Fibroblast of mammary gland (primary cell): ENCODE measurements at places on chromosomes 11 and 22.

DNA sequence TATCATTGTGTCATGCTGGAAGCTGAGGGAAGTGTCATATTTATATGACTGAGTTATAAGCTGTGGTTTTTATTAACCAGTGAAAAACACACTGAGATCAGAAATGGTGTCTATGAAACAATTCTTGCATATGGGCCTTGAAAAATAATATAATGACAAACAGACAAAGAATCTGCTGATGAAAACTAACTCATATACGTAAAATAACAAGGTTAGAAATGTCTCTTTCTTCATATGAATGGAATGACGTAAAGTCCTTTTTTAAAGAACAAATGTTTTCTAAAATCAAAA, 48.8 kb upstream of the PHF21B start:
- DNase-seq: no peak

- DNase-seq: peak; percentile 77
These were observed 65.6 kb downstream of the INSC start for GRCh38 chr11:15180212-15180792.

DNA sequence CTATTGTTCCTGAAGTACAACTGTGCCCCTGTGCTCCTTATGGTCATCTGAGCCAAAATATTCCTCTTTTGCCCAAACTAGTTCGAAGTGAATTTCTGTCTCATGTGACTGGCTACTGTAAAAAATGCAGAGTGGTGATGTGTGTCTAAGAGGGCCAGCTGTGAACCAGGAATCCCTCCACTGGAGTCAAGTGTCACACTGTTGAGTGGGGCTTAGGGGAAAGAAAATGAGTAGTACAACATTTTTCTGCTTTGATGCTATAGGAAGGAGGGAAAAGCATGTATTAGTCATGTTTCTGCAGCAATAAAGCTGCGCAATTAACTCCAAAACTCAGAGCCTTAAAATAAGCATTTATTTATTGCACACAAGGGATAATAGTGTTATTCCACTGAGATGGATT, 39.8 kb upstream of the HMGXB4 start:
- DNase-seq: no peak

DNA sequence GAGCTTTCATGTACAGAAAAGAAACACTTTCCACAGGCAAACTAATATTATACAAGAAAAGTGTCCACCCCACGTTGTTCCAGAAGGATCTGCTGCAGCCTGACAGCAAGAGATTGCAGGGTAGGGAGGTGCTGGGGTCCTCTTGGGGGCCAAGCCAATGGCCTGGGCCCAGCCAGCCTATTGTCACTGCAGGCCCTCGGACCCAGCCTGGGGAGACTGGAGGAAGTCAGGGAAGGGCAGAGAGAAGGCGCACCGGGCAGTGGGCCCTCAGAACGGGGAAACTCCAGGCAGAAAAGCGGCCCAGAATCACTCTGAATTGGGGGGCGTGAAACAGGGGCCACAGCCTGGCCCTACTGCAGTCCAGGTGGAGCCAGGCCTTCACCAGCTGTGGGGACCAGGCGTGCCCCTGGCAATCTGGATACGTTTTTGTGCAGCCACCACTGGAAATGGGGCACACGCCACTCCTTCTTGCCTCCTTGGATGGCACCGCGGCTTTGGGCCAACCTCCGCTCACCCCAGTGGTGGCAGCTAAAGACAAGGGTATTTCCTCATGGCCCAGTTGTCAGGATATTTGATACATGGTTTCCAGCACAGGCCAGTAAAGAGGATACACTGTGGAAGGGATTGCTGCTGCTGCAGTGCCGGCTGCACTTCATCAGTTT, 3.9 kb upstream of the NAP1L4 start:
- no peak for DNase-seq

DNA sequence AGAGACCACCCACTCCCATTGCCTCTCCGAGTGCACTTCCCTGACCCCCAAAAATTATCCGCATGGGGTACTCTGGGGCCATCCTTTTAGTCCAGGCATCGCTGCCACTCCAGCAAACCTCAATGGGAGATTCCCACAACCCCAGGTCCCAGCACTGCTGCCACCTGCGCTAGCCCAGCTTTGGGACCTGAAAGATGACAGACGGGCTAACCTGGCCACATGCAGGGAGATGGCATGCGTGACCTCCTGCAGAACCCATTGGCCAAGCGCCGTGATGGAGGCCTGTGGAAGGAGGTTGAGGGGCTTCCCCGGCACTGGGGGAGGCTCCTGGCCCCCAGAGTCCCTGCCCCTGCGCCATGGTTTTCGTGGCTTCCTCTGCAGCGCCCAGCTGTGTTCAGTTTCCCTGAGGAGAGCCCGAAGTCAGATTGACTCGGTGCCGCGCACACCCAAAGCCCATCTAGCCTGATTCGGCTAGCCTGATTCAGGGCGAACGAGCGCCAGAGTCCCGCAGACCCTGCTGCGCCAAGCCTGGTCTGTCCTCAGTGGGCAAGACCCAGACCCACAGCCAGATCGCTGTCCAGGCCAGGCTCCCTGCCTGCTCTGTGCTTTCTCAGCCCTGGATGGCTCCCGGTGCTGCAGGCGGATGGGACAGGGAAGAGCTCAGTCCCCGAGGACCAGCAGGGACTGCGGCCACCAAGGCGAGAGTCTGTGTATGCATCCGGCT, 751 bp upstream of the WNT7B start:
- no peak for DNase-seq

- DNase-seq: no peak
These were observed 6.9 kb upstream of the MYO7A start for GRCh38 chr11:77121096-77121640.

DNA sequence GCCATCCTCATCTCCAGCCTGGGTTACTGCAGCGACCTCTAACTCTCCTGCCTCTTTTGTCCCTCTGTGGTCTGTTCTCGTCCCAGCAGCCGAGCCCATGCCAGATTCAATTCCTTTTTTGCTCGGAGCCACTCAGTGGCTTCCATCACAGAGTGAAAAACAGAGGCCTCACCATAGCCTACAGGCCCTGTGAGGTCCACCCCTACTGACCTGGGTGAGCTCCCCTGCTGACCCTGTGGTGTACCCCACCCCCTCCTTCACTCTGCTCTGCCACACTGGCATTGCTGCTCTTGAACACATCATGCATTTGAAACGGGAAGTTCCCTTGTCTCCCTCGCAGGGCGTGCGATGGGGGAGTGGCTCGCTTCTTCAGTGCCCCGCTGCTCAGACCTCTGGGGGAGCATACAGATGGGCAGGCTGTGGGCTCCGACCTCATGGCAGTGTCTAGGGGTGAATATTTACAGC, 2.1 kb downstream of the AIP start:
- no peak for DNase-seq

DNA sequence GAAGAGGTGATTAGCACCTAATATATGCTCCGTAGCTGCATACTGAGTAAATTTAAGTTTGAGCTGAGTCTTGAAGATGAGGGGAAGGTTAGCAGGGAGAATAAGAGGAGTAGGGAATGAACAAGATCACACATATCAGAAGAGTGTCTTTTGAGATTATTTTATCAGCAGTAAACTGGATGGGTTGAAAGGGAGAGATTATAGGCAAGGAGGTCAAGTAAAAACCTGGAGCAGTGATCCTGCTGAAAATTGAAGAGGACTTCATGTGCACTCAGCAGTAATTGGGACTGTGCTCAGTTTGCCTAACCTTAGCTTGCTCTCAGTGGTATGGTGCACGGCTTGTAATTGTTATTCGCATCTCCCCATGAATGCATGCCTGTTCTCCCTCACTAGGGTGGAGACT, 79.5 kb upstream of the PICALM start:
- DNase-seq: no peak

DNA sequence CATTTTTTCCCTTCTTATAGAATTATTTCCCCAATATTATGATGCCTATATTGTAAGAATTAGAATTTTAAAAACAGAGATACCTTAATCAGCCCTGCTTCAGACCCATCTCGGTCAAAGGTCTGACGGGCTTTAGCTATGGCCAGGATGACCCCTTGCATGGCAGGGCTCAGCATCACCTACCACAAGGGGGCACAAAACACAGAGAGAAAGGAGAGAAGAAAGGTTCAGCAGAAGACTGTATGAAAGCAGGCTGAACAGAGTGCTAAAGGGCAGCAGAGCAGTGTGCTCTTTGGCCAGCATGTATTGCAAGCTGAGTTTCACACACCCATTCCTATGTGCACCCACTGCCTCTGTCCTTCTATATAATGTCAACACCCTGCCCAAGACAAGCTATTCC, 26.8 kb downstream of the CLDN25 start:
- DNase-seq: peak; percentile 22

GRCh38 chr11:6520265-6520664, 23.2 kb downstream of the DNHD1 start:
- no peak for DNase-seq

DNA sequence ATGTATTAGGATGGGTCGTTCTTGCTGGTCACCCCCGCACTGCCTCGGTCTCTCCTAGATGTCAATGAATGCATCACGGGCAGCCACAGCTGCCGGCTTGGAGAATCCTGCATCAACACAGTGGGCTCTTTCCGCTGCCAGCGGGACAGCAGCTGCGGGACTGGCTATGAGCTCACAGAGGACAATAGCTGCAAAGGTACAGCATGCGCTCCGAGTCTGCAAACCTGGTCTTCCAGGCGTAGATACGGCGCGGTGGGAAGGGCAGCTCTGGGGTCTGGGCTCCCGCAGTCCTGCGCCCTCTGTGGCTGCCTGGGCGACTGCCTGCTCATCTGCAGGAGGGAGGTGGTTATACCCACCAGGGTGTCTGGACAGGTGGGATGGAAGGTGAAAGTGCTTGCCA, 31.0 kb downstream of the FBLN1 start:
- no peak for DNase-seq

DNA sequence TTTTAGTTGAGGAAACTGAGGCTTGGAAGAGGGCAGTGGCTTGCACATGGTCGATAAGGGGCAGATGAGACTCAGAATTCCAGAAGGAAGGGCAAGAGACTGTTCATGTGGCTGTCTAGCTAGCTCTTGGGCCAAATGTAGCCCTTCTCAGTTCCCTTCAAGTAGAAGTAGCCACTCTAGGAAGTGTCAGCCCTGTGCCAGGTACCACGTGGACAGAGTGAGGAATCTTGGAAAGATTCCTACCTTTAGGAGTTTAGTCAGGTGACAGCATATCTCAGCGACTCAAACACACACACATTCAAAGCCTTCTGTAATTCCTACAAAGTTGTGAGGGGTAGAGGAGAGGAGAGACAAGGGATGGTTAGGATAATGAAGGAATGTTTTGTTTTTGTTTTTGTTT, 18.3 kb downstream of the PIK3IP1 start:
- DNase-seq: no peak

- peak; percentile 50 for DNase-seq
These were observed 14.0 kb upstream of the MCHR1 start for GRCh38 chr22:40665312-40665711.

DNA sequence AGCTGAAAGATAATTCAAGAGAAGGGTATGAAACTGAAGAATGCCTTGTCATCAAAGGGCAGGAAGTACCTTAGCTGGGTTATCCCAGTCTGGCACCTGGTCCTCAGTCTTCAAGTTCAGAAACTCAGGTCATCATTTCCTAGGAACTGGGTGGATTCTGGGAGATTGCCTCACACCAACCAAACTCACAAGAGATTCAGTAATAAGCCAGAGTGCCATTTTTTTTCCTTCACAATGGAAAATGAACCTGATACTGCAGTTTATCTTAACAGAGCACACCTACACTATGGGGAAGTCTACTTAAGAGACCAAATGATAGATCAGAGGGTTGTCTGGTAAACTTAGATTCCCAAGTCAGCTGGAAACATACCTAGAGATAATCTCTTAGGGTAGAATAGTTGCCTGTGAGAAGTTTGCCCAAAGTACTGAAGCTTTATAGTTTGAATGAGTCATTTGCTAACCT, 3.8 kb upstream of the BUD13 start:
- DNase-seq: no peak

GRCh38 chr22:20571531-20572007, 64.2 kb downstream of the MED15 start:
- peak; percentile 51 for DNase-seq

GRCh38 chr11:48043111-48043990, 63.0 kb downstream of the PTPRJ start:
- no peak for DNase-seq

DNA sequence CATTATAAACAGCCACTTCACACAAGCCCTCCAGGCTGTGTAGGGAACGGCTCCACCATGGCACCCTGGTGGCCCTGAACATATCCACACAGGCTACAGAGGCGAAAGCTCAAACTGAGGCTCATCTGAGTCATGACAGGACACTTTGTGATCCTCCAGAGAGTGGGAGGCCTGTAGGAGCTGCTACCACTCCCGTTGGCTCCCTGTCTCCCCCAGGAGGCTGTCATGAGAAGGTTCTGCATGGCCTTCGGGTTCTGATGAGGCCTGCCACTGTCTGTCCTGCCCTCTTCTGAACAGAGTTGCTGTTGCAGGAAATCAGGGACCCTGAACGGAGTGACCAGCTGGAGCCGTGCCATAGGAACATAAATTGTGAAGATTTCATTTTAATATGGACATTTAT, 23.8 kb upstream of the ALDH3B2 start:
- peak; percentile 28 for DNase-seq

DNA sequence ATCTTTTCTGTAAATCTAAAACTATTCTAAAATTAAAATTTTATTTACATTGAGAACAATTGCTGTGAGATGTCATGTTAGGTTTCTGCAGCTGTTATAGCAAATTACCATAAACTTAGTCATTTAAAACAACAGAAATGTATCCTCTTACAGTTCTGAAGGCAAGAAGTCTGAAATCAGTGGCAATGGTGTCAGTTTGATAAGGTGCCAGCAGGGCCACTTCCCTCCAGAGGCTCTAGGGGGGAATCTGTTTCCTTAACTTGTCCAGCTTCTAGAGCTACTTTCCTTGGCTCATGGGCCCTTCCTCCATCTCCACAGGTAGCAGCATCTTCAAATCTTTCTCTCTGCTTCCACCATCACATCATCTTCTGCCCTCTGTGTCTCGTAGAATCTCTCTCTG, 23.0 kb downstream of the MOGAT2 start:
- no peak for DNase-seq

DNA sequence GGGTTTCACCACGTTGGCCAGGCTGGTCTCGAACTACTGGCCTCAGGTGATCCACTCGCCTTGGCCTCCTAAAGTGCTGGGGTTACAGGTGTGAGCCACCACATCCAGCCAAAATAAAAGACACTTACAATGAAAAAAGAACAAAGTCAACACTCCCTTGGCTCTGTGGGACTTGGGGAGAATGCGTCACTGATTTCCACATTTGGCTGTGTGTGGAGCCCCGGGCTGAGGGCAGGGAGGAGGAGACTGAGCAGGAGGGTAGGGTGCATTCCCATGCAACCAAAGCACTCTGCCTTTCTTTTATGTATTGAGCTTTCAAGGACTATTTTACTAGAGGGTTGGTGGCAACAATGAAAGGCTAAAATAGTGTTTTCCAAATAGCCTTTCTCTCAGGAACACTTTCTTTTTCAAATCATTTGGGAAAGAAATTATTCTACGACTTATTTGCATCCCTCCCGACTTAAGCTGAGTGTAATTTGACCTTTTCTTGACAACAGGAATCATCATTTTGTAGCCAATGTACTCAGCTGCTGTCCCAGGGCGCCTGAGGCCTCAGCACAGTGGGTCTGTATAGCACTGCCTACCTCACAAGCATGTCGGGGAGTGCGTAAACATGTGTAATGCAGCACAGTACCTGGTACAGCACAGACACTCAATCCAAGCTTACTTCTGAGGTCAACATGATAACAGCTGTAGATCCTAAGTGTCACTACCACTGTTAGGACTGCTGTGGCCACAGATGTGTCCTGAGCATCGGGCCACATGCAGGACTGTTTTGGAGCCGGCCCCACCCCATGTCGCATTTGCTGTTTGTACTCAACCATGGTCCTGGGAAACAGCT, 10.1 kb upstream of the SERPIND1 start:
- peak; percentile 60 for DNase-seq

GRCh38 chr11:6927030-6927617, 898 bp downstream of the ZNF215 start:
- no peak for DNase-seq
